Regular cardiac myocyte (primary cell): ENCODE measurements at places on chromosomes 4 and X. TPM values are rescaled to one million over a fixed set of nuclear protein-coding genes. Genes with fewer than 3 reads are reported as not detected.

Gene DNAAF6
- not detected in 2 replicates for total RNA-seq

Gene AVPR2
- not detected in 2 replicates for total RNA-seq

Gene N4BP2
- total RNA-seq, result 2.5 and 2.7 TPM in 2 replicates

Gene HSD17B11
- 24.3 and 45.4 TPM in 2 replicates for total RNA-seq

Gene PRDM8
- total RNA-seq, result 5.4 and 8.8 TPM in 2 replicates
